ENCODE measurements at places on chromosomes 12 and 14. TPM values are rescaled to one million over a fixed set of nuclear protein-coding genes. Genes with fewer than 3 reads are reported as not detected.
A peak's percentile ranks its signal among the peaks of the same experiment; 100 is the strongest.

- DNase-seq: no peak
Measured at GRCh38 chr12:68773582-68773981, 27.6 kb downstream of the SLC35E3 start.

- DNase-seq: no peak
Measured at GRCh38 chr12:93378998-93379325, 1.2 kb downstream of the NUDT4 start.

DNA sequence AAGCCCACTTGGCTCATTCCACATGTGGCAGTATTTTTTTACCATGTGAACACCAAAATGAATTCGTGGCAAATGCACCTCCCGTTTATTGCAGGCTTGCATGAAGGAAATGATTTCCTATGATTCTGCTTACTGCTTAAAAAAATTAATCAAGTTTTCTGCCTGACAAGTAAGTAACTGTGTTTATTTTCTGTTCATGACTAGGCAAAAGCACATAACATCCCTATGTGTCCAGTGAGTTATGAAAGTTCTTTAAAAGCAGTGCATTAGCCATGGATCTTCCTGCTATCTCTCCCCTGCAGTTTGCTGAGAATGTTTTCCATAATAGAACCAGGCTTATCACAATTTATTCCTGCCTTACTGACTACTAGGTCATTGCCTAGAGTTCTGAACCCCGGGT lies 20.4 kb downstream of the GPR65 start:
- DNase-seq: no peak

Gene ESYT1
- 134 TPM for total RNA-seq

DNA sequence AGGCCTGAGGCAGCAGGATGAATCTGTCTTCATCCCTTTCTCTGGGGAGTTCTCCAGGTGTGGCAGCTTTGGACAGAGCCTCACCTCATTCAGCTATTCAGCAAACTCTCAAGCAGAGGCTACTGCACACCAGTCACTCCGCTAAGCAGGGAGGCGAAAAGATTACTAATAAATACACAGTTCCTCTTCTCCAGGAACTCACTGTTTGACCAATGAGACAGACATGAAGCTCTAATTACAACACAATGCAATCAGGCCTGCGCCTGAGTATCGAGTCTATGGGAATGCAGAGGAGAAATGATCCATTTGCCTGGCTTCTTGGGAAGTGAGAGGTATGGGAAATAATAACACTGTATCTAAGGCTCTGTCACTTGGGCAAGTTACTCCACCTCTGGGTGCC lies 178.1 kb downstream of the CRADD start:
- no peak for DNase-seq

DNA sequence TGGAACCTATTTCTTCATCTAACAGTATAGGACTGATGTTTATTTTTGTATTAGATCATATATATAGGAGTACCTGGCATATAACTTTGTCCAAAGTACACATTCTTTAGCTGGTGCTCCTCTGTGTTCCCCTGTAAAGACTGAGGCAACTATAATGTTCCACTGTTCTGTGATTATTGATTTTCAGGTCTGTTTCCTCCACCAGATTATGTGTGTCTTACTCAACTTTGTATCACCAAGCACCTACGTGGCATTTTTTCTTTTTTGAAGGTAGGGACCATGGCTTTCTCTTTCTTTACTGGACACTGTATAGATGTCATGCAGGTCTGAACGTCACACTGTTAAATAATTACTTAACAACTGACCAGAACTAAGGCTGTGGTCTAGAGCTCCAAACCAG lies 29.3 kb downstream of the BICD1 start:
- no peak for DNase-seq

Gene TNS2
- total RNA-seq: 180 TPM

Gene ATL1
- 6.8 TPM for total RNA-seq

DNA sequence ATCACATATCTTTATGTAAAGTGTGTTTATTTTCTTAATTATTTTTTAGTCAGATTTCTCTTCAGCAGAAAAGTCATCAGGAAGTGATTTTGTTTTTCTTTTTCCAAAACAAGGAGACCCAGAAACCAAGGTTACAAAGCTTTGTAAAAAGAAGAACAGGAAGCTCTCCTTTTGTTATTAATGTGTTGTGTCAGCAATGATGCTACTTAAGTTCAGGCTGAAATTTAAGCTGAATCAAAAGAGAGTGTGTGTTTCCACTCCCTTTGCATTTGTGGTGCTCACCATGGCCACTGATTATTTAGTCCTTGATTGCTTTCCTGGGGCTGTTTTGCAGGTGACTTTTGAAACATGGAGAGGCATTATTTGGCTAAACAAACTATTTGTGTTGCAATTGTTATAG lies 155.3 kb upstream of the ATP2B1 start:
- no peak for DNase-seq

DNA sequence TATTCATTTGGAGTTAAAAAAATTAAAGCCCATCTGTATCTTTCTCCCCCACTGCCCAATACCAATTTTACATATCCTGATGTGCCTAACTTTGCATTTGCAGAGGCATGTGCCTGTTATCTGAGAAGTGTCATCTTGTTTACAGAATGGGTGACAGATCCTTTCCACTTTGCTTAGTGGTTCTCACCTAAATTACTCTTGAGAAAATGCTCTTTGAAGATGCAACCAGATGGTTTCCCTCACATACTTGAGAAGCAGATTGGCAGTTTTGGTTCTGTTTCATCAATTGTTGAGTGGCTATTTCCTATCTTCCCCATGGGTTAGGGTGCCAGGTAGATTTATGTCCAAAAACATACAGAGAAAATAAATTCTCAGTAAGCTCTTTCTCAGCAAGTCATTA lies 1051.4 kb upstream of the ATXN7L3B start:
- no peak for DNase-seq

Gene TSPAN9
- total RNA-seq: 19.9 TPM

GRCh38 chr12:121678716-121679300 lies 9.4 kb upstream of the MORN3 start:
- DNase-seq: no peak

DNA sequence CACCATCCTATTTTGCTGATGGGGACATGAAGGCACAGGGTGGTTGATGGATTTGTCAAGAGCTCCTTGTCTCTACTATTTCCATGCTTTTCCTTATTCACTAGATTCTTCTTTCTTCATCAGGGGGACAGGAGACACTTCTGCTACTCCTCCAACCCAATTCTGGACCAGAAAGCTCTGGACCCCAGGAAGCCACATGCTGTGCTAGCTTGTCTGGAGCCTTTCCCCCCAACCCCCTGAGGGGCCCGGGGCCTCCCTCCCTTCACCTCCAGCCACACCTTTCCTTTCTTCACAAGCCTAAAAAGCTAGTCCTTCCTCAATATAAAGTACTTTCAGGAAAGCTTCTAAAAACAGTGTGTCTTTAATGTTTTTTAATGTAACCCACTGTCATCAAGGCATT lies 75.1 kb upstream of the CAPRIN2 start:
- DNase-seq: no peak

- no peak for DNase-seq
Measured at GRCh38 chr12:9710584-9711375, 22.1 kb downstream of the CLECL1 start.

- DNase-seq: no peak
Measured at GRCh38 chr12:131528667-131529066, 182.2 kb upstream of the SFSWAP start.

Gene ABCC9
- total RNA-seq: 30.4 TPM

DNA sequence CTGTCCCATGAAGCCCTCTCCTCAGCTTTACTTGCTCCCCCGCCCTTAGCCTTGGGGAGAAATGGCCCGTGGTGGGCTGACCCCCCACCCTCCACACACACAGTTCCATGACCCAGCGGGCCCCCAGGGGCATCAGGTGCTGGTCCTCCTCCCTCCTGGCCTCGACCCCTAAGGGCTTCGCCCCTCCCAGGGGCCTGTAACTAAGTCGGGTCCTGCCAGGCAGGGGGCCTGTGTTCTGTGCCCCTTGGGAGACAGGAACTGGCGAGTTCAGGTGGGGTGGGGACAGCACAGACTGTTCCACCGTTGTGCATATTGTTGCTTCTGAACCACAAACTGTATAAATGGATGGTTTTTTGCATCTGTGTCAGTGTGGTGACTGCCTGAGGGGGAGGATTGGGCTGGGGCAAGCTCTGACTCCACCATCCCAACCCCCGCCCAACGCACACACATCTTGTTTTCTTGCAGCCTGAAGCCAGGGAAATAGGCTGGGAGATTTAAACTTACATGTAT lies 8.8 kb downstream of the TAMALIN start:
- DNase-seq: no peak

GRCh38 chr14:50001999-50002925 lies 109.4 kb downstream of the ARF6 start:
- DNase-seq: no peak

Gene BCL11B
- 1.0 TPM for total RNA-seq

GRCh38 chr12:67327466-67327865 lies 58.3 kb downstream of the CAND1 start:
- no peak for DNase-seq

- DNase-seq: no peak
Measured at GRCh38 chr12:8482571-8483061, 26.9 kb downstream of the CLEC6A start.

Gene GUCY2C
- total RNA-seq: not detected

Gene CABP1
- 2.1 TPM for total RNA-seq

GRCh38 chr14:102323102-102323501 lies 3.6 kb downstream of the ZNF839 start:
- DNase-seq: peak; percentile 63

GRCh38 chr12:124836759-124837158 lies 26.9 kb downstream of the SCARB1 start:
- DNase-seq: peak; percentile 79

DNA sequence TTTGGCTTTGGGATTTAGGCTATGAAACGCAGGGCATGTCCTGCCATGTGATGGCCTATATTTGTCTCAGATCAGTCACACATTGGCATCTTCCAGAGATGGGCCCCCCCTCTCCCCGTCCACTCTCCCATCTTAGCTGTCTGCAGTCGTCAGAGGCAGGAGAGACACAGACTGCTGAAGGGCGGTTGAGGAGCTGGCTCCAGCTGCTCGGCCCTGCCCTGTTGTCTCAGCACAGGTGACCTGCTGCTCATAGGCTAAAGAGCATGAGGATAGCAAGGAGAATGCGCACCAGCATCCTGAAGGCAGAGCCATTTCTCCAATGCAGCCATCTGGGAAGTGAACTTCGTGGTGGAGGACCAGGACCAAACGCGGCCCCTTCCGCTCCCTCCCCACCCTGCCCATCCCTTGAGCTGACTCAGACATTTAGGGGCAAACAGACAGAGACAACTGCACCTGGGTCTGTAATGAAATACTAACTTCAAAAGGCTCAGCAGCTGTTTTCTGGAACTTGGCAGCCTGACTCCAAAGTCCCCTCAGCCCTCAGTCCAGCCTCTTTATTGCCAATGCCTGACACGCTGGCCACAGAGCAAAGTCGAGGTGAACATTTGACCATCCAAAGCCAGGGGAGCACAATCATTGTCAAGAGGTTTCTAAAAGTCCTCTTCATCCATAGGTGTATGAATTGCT lies 22.3 kb downstream of the FZD10 start:
- no peak for DNase-seq

- DNase-seq: no peak
Measured at GRCh38 chr12:130813436-130813835, 25.6 kb downstream of the STX2 start.

Gene A2M
- total RNA-seq: 414 TPM

- DNase-seq: no peak
Measured at GRCh38 chr12:122747224-122748135, 5.1 kb upstream of the DENR start.

- no peak for DNase-seq
Measured at GRCh38 chr12:67539946-67540345, 108.6 kb upstream of the DYRK2 start.

Gene OR6C2
- total RNA-seq: not detected

DNA sequence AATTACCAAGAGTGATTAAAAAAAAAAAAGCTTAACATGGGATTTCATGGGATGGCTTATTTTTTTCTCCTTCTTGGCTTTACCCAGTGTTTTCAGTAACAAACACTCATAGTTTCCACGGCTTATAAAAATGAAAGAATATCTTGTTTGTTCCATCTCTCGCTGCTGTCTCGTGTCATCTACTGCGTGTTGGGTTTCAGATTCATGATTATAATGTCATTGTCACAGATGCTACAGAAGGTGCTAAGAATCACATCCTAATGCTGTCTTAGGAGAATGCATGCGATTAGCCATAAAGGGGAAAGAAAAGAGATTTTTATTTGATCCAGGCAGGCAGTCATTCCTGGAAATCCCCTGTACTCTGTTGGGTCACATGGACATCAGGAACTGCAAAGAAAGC lies 1267.6 kb upstream of the TMEM132C start:
- no peak for DNase-seq

DNA sequence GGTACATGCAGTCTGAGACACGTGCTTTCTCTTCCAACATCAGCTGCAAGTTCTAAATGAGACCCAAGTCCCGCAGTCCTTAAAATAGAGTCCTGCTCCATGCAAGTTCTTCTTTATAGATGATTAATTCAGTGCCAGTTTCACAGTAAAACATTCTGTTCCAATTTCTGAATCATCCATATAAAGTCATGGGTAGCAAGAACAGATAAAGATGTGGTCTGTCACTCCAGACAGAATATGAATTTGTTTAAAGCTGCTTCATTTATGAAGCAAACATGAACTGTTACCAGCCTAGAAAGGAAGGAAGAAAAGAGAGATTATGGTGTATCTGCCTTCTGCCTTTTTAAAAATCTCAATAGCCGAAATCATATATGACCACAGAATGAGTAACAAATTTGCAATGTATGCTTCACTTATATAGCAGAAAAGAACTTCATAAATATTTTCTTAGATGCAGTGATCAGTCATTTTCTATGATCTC lies 83.3 kb downstream of the KITLG start:
- no peak for DNase-seq
